ENCODE measurements at places on chromosomes 7 and 10.

GRCh38 chr10:126161691-126162090, 226.6 kb downstream of the ADAM12 start:
- no peak for DNase-seq

DNA sequence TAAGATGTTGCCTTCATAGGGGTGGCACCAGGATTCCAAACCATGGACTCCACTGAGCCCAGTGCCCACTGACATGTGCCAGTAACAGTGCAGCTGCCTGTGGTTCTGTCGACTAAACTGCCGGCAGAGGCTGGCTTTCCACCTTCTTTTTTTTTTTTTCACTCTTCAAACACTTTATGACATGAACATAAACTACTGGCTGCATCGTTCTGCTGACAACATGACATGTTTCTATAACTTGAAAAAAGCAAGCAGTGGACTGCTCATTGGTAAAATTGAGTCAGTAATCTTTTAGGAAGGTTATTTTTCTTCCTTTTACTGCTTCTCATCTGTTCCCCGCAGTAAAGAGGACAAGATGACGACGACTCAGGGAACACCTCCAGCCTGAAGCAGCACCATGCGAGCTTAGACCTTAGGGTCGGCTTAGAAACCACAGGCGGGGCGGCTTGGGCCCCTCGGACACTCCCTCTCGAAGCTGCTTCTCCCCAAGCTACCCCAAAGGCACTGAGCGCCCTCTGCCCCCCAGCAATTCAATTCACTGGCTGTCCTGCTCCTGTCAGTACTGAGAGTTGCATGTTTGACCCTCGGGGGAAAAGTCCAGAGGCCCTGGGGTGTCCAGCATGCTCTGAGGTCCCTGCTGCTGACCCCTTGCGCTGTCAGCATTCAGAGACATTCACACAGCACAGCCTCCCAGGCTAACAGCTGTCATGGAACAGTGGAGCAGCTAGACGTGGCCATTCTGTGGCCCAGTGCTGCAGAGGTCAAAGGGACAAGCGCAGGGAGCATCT, 112.5 kb downstream of the EGFR start:
- no peak for DNase-seq

GRCh38 chr10:75015442-75015841, 96.0 kb upstream of the SAMD8 start:
- DNase-seq = no peak

DNA sequence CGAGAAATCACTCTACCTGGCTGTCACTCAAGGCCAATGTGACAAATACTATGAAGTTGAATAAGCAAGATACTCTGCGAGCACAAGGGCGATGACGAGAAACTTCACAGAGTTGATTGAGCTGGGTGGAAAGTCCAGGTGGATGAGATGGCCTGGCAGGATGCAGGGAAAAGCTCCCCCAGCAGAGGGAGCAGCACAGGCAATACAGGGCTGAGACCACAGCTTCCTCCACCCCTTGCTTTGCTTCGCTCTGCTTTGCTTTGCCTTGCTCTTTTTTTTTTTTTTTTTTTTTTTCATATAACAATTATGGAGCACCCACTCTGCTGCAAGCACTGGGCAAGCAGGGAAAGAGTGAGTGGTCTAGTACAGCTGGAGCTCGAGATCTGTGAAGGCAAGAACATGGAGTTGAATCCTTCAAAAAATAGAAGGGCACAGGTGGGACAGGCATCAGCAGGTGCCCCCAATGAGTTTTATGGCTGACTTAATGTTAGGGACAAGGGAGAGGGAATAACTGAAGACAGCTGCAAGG, 88.3 kb downstream of the CABCOCO1 start:
- peak; percentile 44 for DNase-seq

DNA sequence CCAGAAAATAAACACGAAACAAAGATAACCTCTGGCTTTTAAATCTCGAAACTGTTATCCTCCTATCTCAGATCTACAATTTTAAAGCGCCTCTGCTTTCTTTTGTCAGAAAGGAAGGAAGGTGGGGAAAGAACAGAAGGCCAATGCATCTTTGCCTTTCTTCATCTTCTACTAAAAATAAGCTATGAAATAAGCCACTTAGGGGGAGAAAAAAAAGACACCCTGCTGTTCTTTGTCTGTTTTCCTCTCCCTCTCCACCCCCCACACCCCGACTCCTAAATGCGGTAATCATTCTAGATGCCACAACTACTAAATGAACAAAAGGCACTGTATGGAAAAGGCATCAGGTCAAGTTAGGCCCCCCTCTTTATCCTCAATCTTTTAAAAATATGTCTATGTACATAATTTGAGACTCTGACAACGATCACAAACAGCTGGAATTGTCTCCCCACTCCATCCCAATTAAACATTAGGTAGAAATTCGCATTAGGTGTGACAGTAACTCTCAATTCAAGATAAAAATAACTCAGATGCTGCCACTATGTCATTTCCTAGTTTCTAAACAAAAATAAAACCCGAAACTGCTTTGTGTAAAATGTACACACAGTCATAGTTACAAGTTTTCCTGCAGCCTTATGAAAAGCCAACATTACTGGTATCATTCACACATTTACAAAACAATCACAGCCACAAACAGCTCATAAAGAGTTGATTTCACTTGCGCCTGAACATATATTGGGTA, 2.4 kb downstream of the UBE2H start:
- no peak for DNase-seq

GRCh38 chr7:45927721-45928120, 6.6 kb upstream of the IGFBP3 start:
- DNase-seq = no peak

GRCh38 chr7:128404143-128404681, 5.6 kb downstream of the IMPDH1 start:
- no peak for DNase-seq

GRCh38 chr10:6009150-6009549, 31.8 kb upstream of the IL15RA start:
- peak; percentile 60 for DNase-seq

GRCh38 chr10:87864496-87865059, 1.2 kb downstream of the PTEN start:
- no peak for DNase-seq

GRCh38 chr10:92239600-92240288, 51.1 kb downstream of the CPEB3 start:
- DNase-seq = no peak

- DNase-seq = no peak
Measured at GRCh38 chr10:517872-518475, 171.5 kb downstream of the DIP2C start.

DNA sequence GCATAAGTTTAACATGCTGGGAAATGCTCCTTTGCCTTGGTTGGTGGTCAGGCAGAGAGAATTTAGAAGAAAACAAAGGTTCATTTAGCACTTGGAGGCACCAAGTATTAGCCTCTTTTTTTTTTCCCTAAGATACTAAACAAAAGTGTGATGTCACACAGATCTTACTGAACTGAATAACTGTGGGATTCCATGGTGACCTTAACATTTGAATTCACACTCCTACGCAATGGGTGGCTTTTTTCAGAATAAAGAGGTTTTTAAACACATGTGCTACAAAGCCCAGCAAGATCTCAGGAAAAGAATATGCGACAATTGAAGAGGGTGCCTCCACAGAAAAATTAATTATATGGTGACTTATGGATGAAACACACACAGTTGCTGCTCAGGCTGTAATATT, 133.4 kb upstream of the ABCB5 start:
- no peak for DNase-seq

DNA sequence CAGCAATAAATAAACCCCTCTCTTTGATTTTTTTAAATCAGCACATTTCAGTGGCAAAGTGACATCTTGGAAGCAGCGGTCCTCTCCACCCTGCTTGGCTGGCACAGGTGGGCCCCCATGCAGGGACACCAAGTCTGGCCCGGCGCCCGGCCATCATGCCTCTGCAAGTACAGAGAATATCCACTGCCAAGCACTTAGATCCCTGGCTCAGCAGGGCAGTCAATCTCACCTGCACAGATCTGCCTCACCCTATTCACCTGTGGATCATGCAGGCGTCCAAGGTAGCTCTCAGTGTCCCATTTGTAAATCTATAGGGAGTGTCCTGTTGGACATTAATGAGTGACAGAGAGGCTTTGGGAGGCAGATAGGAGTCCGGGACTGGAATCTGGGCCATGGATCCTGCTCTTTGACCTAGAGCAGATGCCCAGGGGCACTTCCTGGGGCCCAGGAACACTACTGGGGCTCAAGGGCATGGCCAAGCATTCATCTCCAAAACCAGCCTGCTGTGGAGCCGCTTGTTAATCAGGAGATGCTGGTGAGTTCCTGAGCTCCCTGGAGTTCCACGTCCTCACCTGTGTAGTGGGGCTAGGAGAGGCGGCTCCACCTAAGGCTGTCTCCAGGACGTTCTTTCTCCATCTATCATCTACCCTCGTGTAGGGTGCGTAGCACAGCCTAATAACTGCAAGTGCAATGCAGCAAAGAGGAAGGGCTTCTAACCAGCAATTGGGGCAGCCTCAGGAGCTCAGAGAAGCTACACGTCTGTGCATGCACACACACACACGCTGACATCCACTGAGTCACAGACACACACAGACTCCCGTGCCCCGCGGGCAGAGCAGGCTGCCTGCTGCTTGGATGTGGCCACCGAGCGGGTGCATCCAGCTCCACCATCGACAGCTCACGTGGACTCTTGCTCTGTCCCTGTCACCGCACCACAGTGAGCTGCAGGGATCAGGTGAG, 123.6 kb downstream of the OAT start:
- no peak for DNase-seq

DNA sequence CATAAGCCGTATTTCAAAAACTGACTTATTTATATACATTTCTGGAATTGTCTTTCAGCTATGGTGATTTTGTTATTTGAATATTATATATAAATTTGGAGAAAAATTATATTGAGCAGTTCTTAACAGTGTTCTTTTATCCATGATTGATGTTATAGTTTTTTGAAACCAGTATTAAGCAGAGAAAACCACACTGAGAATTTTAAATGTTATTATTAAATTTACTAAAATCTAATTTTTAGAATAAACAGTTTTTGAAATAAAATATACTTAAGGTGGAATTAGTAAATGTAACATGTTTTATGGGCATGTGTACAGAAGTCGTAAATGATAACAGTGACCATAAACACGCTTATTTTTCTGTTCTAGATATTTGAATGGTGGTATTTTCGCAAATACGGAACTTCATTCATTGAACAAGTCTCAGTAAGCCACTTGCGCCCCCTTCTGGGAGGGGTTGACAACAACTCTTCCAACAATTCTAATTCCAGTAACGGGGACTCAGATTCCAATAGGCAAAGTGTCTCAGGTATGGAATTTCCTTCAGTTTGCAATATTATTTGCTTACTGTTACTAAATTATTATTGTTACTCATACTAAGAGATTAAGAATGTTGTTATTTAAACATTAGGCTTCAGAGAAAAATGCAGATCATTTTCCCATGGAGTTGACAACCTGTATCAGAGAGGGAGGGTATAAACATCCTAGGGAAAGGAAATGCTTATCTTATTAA, 166.1 kb downstream of the ST7 start:
- DNase-seq = peak; percentile 68

DNA sequence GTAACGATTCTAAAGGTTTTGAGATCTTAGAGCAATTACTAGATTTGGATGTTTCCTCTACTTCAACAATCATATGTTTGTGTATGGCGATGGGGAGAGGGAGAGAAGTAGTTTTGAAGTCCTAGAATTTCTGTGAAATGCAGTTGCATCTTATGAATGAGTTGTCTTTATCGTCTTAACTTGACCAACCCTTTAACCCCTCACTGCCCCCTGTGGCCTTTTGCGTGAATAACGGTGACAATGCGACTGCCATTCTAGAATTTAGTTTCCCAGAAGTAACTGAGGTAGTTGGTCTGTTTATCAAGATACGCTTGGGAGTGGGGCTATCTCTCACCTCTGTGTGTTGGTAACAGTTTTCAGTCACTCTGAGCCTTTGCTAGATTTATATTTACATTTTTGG, 204.6 kb downstream of the HDAC9 start:
- peak; percentile 7 for DNase-seq

GRCh38 chr7:5296611-5297226, 14.0 kb downstream of the SLC29A4 start:
- DNase-seq = no peak

- DNase-seq = no peak
Measured at GRCh38 chr10:3484306-3485056, 300.5 kb downstream of the KLF6 start.

DNA sequence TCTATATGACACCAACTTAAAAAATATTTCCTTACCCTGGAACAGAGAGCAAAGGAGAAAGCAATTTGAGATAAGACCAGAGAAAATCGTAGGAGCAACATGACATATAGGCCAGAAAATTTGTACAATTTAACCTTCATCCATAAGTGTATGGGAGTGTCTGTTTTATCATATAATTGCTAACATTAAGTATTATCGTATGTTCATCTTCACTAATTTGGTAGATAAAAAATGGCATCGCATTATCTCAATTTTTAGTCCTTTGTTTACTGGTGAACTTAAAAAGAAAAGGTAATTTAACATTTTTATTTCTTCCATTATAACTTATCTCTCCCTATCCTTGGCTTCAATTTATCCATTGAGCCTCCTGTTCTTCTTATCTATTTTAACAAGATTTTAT, 873.4 kb downstream of the KCNMA1 start:
- DNase-seq = no peak

GRCh38 chr7:92781117-92781720, 55.2 kb downstream of the CDK6 start:
- peak; percentile 62 for DNase-seq

Data from MV-4-11 (cell line).